ENCODE measurements at places on chromosomes 4 and X. TPM values are rescaled to one million over a fixed set of nuclear protein-coding genes. Genes with fewer than 3 reads are reported as not detected.

- no peak for DNase-seq
Measured at GRCh38 chr4:6939761-6940743, 30.4 kb downstream of the TBC1D14 start.

DNA sequence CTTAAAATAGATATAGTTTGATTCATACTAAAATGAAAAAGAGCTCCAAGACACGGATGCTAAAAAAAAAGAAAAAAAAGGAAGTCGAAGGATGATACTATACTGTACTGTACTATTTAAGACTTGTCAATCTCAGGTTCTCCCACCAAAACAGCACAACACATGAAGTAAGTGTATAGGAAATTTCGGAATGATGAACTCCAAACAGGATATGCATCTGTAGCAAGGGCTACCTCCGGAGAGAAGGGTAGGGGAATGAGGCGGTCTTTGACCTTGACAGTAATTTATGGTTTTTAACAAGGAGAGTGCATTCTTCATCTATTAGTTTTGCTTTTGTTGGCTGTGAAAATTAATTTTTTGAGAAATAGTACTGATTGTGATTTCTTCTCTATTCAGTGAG, 541 bp upstream of the FIP1L1 start:
- DNase-seq, result no peak

DNA sequence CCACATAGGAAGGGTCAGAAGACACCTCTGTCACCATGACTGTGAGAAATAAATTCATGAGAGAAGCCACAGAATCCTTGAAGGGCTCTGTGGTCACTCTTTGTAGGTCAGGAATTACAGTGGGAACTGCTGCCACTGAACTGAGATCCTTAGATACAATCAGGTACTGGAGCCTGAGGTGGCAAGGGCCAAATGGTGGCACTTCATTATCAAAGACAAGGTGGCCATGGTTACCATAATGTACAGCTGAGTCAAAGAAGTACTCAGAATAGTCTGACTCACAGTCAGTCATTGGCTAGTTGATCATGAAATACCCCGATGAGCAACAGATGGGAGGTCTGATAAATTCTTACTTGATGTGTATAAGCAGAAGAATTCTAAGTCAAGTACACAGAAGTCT, 131.9 kb downstream of the RTL3 start:
- no peak for DNase-seq

GRCh38 chr4:23290656-23291055, 597.9 kb downstream of the GBA3 start:
- DNase-seq, result no peak

- DNase-seq, result no peak
Measured at GRCh38 chr4:107699466-107700206, 20.4 kb downstream of the PAPSS1 start.

DNA sequence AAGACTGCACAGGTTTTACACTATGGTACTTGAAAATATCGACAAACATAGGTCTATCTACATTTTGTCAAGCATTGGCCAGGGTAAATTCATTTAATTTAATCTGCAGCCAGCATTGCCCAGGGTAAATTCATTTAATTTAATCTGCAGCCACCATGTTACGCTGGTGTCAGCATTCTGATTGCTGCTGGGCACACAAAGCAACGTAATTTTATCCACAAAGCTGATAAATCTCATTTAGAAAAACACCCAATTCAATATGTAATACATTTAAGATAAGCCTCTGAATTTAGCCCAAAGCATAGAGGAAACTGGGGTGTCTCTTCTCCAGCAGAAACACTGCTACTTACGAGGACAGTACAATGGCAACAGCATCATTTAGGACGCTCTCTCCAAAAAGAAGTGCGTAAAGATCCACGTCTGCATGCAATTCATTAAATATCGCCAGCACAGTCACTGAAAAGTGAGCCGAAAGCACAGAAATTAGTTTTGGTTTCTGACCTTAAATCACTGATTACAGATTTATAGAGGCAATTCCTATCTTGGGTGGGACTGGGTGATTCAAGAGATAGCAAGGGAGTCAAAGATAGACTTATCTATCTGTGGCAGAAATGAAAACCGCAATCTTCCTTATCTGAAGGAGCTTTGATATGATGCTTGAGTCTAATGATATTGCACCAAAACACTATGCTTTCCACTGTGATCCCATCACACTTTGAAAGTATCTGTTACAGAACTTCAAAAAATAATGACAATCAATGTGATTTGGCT, 88.8 kb downstream of the CHST7 start:
- no peak for DNase-seq

DNA sequence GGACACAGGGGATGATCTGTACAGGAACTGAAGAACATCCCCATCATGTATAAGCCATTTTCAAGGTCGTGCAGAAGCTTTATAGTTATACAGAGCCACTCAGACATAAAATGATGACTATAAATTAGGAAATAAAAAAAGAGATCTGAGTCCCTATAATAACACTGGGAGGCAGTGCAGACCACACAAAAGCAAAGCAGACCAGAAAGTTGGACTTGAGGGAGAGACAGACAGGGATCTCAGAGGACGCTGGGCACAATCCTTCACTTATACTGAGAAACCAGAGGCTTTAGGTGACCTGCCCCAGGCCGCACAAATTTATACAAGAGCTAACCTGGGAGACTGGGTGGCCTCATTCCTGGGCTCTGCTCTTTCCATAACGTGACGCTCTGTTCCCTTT, 70.5 kb downstream of the HADH start:
- peak; percentile 41 for DNase-seq

DNA sequence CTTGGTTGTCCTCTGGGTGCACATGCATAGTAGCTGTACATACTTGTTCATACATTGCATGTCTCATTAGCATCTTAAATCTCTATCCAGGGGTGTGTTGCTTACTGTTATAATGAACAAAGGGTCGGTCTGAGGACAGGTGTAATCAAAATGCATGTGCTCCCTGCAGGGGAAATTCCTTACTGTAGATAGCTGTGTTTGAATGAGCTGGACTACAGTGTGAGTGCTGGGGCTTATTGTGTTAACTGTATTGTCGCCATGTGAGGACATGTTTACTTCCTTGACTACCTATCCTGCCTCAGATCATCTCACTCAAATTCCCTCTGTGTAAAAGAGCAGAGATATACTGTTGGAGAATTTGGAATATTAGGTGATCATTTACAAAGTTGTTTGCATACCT, 98.7 kb downstream of the KLHL34 start:
- no peak for DNase-seq

- DNase-seq, result no peak
Measured at GRCh38 chrX:71994601-71995000, 84.0 kb downstream of the NHSL2 start.

- DNase-seq, result no peak
Measured at GRCh38 chr4:171979461-171979860, 166.3 kb downstream of the GALNTL6 start.

- no peak for DNase-seq
Measured at GRCh38 chr4:144658903-144659302, 12.9 kb downstream of the HHIP start.

DNA sequence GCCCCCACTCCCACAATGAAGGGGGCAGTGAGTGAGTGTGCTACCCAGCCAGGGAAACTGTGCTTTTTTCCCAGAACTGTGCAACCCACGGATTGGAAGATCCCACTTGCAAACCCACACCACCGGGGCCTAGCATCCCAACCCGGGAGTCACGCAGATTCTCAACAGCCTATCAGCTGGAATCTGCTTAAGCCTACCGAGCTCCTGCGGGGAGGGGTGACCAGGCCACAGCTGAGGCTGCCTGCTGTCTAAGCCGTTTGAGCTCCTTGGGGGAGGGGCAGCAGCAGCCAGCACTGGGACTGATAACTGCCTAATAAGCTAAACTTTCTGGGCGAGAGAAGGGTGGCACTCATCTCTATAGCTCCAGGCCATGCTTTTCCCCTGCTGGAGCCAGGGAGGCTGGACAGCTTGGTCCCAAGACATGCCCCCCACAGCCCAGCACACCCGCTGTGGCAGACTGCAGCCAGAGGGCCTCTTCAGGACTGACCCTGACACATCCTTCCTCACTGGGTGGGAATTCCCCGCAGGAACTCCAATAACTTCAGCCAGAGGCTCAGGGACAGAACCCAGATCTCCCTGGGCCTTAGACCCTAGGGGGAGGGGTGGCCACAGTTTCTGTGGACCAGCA, 161.3 kb upstream of the MAGEB18 start:
- DNase-seq, result no peak

DNA sequence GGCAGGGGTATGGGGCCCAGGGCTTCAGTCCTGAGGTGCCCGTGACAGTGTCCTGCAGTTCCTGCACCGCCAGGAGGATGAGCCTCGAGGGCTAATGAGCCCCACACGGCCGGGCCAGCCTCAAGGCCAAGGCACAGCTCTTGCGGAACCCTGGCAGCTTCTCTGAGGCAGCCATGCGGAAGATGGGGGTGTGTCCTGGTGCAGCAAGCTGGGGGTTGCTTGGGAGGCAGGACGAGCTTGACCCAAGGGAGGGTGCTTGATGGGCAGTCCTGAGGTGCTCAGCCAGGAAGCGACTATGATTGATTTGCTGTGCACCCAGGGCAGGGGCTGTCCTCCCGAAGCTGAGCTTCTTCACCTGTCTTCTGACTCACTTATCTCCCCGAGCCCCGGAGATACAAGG, 9.1 kb upstream of the FGFR3 start:
- DNase-seq, result no peak

GRCh38 chr4:156138781-156139280, 185.2 kb upstream of the CTSO start:
- DNase-seq, result peak; percentile 43

DNA sequence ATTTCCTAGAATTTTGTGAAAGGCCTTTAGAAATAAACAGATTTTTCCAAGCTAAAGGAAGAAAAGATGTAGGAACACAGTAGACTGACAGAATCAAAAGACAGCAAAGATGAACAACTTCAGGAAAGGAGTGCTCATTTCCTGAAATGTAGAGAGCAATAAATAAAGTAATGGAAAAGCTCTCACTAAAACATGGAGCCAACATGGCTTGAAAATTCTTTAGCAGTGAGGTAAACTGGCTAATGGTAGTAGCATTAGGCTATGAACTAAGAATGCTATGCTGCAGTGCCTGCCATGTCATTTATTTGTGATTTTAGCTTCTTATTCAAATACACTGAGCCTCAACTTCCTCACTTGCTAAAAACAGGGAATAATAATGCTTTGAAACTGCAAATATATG, 108.7 kb downstream of the IQCM start:
- no peak for DNase-seq

DNA sequence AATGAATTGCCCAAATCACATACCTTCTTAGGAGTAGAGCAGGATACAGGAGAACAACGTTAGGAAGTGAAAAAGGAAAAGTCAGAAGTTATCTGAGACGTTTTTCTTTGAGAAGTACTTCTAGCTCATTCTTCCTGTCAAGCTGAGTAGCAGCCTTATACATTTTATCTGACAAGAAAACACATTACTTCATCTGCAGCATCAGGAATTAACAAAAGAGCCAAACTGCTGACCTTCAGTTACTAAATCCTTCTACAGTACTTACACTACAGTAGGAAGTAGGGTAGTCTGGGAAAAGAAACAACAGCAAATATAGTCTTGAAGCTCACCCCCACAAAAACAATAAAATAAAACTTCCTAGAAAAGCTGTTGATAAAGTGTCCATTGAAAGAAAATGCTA, 57.0 kb downstream of the ATP11C start:
- no peak for DNase-seq

DNA sequence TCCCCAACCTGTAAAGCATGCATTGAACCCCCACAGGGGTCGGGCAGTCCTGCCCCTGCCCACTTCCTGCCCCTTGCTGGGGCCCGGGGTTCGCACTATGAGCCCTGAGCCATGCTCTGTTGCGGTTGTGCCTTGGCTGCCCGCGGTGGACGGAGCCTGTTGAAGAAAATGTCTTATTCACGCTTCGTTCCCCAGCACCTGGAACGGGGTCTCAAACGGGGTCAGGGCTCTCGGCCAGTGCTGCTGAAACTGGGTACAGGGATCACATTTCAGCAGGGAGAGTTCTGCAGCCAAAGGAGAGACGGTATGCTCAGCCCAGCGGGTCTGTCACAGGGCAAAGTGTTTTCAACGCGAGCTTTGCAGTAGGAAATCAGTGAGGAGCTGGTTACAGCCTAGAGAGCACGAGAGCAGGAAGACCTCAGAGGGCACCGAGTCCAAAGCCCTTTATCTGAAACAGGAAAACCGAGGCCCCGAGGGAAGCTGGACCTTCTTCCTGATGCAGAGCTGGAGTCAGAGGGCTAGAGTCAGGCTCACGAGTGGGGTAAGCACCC, 46.3 kb upstream of the AFAP1 start:
- no peak for DNase-seq

DNA sequence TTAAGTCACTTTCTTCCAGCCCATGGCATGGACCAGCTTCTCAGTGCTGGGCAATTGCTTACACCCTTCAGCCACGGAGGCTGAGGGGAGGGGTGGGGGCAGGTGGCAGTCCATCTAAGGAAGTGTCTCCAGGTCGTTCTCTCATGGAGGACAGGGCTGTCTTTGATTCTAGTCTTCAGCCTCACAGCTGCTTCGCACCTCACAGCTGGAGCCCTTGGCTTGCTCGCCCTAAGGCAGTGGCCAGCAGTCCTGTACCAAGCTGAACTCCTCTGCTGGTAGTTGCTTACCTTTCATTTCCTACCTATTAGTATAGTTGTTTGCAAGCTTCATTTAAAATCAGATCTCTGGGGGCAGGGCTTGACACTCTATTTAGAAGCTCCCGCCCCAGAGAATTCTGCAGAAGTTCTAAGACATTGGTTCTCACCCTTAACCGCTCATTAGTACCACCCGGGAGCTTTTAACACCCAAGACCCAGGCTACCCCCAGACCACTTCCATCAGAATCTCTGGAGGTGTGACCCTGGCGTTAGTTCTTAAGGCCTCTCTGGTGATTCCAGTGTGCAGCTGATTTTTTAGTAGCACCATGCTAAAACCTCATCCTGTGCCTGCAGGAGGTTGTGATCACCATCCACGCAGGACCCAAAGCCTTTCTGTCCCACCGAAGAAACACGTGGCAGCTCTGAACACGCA, 386.8 kb downstream of the UNC5C start:
- no peak for DNase-seq

GRCh38 chr4:42080306-42080705, 72.1 kb downstream of the BEND4 start:
- DNase-seq, result no peak

- no peak for DNase-seq
Measured at GRCh38 chr4:25811374-25811690, 51.5 kb downstream of the SEL1L3 start.

- DNase-seq, result no peak
Measured at GRCh38 chrX:123093792-123094191, 90.3 kb upstream of the GRIA3 start.

- DNase-seq, result no peak
Measured at GRCh38 chrX:152070144-152070543, 68.2 kb downstream of the MAGEA10 start.

The CENPE gene
- 14.0 TPM for total RNA-seq

The OPN1LW gene
- not detected for total RNA-seq

The CENPVL1 gene
- total RNA-seq, result not detected

The CFAP299 gene
- total RNA-seq, result not detected

The ERAS gene
- total RNA-seq, result not detected

The CT83 gene
- not detected for total RNA-seq

The PAGE2B gene
- 0.49 TPM for total RNA-seq

The TMEM144 gene
- total RNA-seq, result 4.4 TPM

The NEXMIF gene
- 1.7 TPM for total RNA-seq

The LRAT gene
- not detected for total RNA-seq

The RPS6KA6 gene
- total RNA-seq, result 6.5 TPM

The PRRG3 gene
- 13.8 TPM for total RNA-seq

The MAB21L2 gene
- 0.10 TPM for total RNA-seq

The SLC4A4 gene
- 4.4 TPM for total RNA-seq

The RTL3 gene
- total RNA-seq, result 0.59 TPM

The RS1 gene
- total RNA-seq, result not detected

The SLAIN2 gene
- total RNA-seq, result 58.0 TPM

The NR0B1 gene
- total RNA-seq, result not detected

All from skin of body (tissue), 3 donors.